ENCODE measurements at places on chromosomes 1 and 21.

GRCh38 chr1:224106568-224107281 lies 7.2 kb upstream of the FBXO28 start:
- no peak for DNase-seq

DNA sequence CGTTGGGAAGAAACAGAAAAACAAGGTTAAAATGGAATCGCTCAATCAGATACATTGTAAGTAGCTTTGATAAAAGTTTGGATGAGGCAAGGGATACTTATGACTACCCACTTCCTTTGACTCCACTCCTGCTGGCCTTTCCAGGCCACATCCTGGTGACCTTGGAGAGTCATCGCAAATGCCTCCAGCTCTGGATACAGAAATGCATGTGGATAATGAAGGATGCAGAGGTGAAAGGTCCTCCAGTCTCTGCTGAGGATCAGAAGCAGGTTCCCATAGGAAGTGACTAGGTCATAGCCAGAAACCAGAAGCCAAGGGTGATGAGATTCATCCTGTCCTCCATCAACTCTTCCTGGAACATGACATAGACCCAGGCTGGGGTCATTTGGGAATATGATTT lies 6.2 kb upstream of the CAMK1G start:
- DNase-seq, result no peak

- no peak for DNase-seq
These were observed 225.7 kb downstream of the GREM2 start for GRCh38 chr1:240385985-240386978.

DNA sequence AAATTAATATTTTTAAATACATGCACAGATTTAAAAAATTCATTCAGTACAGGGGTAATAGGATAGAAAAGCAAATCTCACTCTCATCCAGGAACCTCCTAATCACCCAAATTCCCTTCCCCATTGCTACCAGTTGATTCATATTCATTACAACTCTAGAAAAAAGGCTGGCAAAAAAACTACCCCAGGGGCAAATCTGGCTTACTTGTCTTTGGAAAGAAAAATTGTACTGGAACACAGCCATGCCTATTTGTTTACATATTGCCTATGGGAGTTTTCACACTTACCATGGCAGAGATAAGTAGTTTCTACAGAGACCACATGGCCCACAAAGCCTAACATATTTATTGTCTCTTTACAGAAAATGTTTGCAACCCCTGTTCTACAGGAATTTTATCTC lies 8.9 kb upstream of the RBM34 start:
- DNase-seq, result no peak

DNA sequence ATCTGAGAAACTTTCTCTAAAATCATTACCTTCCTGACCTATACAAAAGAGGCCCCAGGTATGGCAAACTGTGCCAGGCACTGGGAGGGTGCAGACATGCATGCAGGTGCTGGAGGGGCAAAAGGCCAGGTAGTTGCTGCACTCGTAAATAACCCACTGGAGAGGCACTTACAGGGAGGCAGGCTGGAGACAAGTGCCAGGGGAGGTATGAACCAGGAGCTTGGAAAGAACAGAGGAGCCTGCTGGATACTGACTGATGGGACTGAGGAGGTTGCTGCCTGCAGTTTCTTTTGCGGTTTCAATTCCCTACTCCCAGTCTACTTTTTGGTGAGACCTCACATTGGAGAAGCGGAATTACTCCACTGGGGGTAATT lies 113.9 kb downstream of the DSCAM start:
- DNase-seq, result no peak

DNA sequence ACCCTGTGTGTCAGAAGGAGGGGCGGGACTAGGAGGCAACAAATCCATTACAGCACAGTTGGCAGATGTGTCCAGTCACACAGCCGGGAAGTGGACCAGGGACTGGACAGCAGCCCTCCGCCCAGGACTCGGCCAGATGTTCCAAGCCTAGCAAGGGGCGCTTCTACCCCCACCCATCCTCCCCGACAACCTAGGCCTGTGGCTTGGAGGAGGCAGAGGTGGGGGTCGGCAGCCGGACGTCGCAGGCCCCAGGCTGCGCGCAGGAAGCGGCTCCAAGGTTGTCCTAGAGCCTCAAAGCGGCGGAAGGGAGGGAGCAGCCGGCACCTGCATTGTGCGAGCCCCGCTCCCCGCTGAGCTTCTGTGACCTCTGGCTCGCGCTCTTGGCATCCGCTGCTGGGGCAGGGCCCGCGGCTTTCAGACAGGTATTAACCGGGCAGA lies 20.6 kb upstream of the MYCL start:
- no peak for DNase-seq

DNA sequence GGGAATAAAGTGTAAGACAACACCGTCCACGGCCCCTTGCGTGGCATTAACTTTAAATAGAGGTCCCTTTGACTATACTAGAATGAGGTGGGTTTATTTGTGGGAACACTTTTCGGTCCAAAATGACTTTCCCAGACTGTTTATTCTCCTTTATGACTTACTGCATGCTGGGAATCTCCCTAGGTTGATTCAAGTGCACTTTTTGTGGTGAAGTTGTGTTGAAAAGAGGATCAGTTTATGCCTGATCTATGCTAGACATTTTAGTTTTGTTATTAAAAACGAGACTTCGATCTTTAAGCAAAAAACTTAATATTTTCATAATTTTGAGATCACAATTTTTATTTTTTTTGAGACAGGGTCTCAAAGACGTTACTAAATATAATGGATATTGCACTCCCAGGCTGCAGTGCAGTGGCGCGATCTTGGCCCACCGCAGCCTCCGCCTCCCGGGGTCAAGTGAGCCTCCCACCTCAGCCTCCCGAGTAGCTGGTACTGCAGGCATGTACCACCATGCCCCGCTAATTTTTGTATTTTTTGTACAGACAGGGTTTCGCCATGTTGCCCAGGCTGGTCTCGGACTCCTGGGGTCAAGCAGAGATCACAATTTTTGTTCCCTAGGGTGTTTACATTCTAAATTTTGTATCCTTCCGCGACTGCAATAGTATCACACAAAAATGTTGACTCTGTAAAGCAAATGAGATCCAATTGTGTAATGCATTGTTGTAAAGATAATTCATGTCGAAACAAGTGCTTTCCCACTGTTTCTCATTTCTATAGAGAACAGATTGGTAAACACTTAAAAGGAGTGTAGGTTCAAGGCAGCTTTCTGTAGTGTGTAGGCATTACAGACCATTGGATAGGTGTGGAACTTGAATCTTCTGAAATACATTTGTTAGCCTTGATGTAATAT lies 1.6 kb downstream of the CDC42 start:
- no peak for DNase-seq

DNA sequence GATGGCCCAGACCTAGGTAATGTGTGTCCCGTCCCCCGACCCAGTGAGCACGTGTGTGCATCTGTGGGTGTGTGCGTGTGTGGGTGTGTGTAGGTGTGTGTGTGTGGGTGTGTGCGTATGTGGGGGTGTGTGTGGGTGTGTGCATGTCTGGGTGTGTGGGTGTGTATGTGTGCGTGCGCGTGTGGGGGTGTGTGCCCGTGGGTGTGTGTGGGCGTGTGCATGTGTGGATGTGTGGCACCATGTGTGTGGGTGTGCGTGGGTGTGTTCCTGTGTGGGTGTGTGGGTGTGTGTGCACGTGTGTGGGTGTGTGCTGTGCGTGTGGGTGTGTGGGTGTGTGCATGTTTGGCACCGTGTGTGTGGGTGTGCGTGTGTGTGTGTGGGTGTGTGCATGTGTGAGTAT lies 309.5 kb downstream of the KIF26B start:
- no peak for DNase-seq

DNA sequence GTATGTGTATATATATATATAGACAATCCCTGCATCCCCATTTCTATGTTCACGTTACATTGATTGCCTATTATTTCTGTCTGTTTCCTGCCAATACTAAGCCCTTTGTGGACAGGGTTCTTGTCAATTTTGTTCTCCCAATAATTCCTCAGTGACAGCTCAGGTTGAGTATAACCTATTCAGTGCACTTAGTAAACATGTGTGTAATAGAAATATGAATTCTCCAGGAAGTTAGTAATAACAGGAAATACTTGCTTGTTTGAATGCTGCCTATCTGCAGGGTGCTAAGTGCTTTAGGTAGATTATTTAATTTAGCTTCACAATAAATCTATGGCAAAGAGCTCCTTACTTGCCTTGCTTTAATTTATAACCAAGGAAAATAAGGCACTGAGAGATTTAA lies 52.8 kb upstream of the PTGFR start:
- no peak for DNase-seq

- DNase-seq, result no peak
These were observed 647.5 kb downstream of the SMYD3 start for GRCh38 chr1:245859493-245860114.

DNA sequence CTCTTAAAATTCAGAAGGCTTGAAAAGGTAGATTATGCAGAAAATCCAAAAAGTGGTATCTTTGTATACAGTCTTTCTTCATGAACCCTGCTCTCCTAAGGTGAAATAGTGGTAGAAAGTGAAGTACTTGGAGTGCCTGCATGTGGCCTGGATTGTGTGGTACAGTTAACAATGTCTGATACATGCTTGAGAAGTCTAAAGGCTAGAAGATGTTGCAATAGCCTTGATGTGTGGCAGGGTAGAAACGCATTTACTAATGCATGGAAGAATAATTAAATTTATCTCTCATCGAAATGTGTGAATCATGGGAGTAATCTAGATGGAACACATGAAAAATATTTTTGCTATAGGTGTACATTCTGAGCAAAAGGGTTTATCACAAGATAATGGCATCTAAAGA lies 1632.3 kb upstream of the B3GALT2 start:
- DNase-seq, result no peak

- DNase-seq, result no peak
These were observed 21.1 kb downstream of the MKNK1 start for GRCh38 chr1:46582972-46583371.

- DNase-seq, result no peak
These were observed 45.7 kb downstream of the NAV1 start for GRCh38 chr1:201584471-201585092.

DNA sequence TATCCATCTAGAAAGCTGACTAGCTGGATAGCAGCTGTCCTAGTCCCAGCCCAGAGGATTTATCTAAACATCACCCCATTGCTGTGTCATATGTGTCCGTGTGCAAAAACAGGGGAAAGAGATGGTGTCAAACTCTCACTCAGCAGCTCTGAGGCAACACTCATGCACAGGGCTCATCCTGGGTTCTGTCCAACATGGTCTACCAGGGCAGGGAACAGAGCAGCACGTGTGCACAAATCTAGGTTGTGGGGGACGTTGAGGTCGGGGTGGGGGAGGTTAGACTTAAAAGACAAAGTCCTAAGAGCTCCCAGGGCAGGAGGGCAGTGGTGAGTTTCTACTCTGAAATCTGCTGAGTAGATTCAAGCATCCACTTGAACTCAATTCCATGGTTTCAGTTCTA lies 16.2 kb downstream of the PI4KB start:
- DNase-seq, result no peak

- DNase-seq, result no peak
These were observed 86.5 kb upstream of the KCNJ15 start for GRCh38 chr21:38170283-38170682.

GRCh38 chr1:15001317-15001915 lies 152.1 kb upstream of the TMEM51 start:
- no peak for DNase-seq

GRCh38 chr1:245485996-245486395 lies 331.2 kb downstream of the KIF26B start:
- no peak for DNase-seq

DNA sequence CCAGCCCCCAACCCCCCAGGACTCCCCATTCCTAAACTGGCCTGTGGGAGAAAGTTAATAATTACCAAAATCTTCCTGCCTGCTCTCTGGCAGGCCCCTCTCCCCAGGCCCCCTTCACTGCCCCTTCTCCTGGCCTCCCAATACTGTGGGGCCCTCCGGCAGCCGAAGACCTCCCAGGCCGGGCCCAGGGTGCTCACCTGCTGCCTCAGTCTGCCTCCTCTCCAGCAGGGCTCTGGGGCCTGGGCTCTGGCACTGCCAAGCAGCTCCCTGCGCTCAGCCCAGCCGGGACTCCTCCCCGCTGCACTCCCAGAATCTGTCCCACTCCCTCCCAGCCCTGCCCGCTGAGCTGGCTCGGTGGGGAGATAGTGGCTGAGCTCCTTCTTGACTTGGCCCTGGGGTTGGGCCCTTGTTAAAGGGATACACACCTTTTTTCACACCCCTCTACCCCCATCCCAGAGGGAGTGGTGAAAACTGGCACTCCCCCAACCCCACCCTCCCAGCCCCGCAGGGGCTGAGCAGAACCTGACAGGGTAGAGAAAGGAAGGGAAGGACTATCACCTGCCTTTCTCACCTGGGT lies at the start of gene S100A16:
Gene S100A16, minus strand, starts transcription at position 383 of the 577 bp plus-strand sequence. CDS start 4,986 bp downstream, outside the sequence.
- DNase-seq, result no peak

DNA sequence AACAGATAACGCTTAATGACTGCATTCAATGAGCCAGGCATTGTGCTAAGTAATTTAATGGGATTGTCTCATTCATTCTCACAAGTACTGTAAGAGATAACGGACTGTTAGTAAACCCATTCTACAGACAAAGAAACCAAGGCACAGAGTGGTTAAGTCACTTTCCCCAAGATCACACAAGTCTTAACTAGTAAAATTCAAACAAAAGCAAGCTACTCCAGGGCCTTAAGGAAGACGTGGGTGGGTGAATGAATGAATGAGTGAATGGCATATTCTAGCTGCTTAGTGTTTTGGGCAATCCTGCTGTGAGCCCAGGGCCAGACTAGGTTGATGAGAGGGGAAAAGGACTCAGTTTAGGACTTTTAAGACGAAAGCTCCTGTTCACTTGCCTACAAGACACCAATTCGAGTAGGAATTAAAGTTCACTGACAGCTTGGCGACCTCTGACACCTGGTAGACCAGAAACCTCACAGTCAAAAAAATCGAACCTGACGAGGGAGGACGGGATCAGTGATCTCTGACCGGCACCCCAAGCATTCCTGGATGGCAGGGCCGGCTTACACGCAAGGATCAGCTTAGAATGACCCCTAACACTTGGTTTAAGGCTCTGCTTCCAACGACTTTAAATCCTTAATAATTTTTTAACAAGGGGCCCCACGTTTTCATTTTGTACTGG lies 557 bp downstream of the EMC1 start:
- DNase-seq, result no peak

DNA sequence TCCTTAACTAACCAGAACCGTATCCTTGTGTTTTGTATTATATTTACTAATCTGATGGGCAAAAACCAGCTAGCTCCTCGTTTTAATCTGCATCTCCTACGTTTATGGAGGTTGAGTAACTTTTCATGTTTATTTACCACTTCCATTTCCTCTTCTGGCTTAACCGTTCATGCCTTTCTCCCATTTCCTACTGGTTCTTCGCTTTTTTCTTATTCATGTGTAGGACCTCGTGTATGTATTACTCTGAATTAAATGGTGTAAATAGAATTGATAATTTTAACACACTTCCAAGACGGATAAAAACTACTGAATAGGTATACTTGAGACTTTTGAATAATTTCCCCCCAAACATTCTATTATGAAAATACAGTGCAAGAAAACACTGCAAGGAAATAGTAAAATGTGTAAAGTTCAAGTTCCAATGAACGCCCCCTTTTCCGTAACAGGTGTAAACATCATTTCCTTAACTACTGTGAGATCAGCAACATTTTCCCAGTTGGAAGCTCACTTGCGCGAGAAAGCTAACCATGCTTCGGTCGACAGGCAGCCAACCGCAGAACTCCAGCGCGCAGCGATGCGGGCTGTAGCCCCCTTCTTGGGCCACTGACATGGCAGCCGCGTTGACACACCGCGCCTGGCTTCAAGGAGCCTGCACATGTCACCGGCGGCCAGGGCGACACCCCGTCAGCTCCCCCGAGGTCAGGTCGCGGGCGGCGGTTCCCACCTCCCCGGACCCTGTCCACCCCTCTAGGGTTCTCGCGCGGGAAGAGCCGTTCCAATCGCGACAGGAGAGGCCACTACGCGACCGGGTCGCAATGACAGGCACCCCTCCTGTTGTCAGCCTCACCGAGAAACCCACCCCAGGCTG lies 816 bp downstream of the EDEM3 start:
- no peak for DNase-seq

Measured in HAP-1 (cell line).